ENCODE measurements at places on chromosomes 3 and 15. TPM values are rescaled to one million over a fixed set of nuclear protein-coding genes. Genes with fewer than 3 reads are reported as not detected.

The TGM5 gene
- 0.14 TPM for total RNA-seq

- DNase-seq = no peak
These were observed 3.1 kb downstream of the CD86 start for GRCh38 chr3:122058294-122058693.

- DNase-seq = peak; percentile 38
These were observed 110.5 kb upstream of the GAP43 start for GRCh38 chr3:115512565-115513415.

DNA sequence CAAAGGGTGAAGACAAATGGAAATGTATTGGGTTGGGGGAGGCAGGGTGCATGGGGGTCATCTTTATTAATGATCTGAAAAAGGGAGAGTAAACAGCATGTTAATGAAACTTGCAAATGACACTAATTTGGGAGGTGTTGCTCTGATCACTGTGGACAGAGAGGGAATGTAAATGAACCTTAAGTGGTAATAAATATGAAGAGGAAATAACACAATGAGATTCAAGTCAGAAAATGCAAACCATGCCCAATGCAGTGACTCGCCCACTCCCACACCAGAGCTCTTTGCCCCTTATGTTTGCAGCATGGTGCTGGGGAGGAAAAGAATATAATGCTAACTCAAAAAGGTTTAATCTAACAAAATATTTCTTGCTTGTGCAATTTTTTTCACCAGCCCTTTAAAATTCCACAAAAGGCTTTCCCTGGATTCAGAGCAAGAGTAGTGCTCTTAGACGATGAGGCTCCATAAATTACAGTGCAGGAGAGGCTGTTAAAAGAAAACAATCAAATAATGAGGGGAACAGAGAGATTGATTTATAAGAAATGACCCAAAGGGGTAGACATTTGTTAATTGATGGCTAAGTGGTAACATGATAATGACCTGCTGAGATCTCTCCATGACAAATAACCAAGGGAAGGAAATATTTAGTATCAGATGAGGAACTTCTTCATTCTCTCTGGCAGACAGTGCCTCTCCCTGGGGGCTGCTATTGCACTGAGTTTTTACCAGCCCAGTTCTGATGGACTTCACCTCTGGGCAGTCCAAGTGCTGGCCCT is 210.0 kb upstream of the PPP2R3A start:
- DNase-seq = no peak

The PLA2G4D gene
- not detected for total RNA-seq

- DNase-seq = no peak
These were observed 12.3 kb upstream of the KPNA4 start for GRCh38 chr3:160577556-160578195.

The EIF3J gene
- total RNA-seq = 43.4 TPM

The CACNA1D gene
- 0.05 TPM for total RNA-seq

GRCh38 chr3:119228373-119229145 is 12.1 kb downstream of the B4GALT4 start:
- DNase-seq = no peak

The WDR76 gene
- total RNA-seq = 36.0 TPM

GRCh38 chr15:61364871-61365270 is 135.8 kb upstream of the RORA start:
- no peak for DNase-seq

GRCh38 chr3:47705391-47705790 is 76.3 kb downstream of the SMARCC1 start:
- no peak for DNase-seq

DNA sequence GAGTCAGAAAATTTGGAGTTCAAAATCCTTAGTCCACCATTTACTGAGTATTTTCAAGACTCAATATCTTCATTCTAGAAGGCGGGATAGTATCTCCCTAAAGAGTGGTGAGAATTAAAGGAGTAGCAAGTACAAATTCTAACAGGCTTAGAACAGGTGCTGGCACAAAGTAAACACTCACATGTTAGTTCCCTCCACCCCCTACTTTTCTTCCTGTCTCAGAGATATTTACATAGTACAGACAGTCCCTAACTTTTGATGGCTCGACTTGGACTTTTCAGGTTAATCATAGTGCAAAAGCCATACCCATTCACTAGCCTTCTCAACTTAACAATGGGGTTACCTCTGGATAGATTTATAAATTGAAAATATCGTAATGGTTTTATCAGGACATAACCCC is 476.2 kb upstream of the RASGRP1 start:
- DNase-seq = no peak

DNA sequence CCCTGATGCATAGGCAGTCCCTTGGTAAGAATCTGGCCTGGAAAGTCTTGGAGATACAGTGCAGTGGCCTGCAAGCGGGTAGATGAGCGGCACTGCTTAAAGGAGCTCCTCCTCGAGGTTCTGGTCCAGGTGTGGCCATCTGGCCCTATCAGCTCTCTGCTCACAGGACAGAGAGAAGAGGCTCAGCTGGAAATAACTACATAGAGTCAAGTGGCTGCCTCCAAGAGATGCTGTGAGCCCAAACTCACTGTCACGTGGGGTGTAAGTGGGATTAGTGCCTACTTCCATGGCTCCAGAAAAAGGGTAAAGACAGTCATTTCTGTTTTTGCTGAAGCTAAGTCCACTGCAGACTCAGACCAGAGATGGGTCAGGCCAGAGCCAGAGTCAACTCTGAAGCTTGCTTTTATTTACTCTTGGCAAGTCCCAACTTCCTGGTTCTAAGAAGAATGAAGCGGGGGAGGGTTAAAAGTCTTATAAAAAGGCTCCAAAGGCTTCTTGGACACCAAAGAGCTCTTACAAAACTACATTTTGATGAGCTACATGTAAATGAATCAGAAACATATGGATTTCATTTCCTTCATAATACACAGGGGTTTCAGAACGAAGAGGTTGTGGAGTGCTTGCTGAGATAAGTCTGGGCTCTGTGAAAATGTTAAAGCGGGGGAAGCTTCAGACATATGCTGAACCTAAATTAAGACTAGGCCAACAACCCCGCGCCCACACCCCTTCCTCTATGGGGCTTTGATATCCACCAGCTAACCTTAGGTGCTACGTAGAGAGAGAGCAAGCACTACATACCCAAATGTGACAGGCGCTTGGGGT is 77.1 kb downstream of the PDZRN3 start:
- DNase-seq = no peak

DNA sequence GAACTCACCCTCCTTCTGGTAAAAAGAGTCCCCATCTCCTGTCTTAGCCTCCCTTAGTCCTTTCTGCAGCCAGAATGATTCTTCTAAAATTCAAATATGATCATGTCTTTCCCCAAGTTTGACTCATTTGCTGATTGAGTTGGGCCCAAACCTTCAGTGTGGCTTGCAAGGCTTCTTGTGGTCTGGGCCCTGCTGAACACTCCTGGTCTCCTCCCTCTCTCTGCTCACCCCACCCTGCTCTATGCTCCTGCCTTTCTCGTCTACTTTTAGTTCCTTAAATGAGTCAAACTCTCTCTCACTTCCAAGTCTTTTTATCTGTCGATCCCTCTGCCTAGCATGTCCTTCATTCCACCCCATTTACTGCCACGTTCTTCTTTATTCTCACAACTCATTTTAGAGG is 72.6 kb downstream of the CCR1 start:
- DNase-seq = no peak

- DNase-seq = peak; percentile 58
These were observed 410.5 kb upstream of the CADM2 start for GRCh38 chr3:84547971-84548970.

DNA sequence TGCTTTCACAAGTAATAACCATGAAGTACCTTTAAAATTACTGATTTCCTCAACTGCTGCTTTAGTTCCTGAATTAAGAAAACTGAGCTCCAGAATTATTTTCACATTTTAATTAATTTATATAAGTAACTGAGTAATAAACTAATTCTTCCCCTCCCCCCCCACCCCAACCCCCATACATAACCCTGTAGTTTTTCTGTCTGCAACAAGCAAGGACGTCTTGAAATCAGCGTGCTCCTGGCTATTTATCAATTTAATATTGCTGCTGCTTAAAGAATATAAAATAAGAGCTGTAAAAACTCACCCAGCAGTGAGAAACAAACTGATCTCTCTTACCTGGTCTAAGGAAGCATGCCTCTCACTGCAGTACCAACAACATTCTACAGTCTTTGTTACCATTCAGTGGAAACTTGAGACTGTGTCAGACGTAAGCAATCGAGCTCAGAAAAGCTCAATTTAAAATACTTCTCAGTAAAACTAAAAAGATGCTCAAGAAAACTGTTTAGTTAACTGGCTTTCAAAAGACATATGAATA is 121.0 kb downstream of the TFDP2 start:
- peak; percentile 79 for DNase-seq

DNA sequence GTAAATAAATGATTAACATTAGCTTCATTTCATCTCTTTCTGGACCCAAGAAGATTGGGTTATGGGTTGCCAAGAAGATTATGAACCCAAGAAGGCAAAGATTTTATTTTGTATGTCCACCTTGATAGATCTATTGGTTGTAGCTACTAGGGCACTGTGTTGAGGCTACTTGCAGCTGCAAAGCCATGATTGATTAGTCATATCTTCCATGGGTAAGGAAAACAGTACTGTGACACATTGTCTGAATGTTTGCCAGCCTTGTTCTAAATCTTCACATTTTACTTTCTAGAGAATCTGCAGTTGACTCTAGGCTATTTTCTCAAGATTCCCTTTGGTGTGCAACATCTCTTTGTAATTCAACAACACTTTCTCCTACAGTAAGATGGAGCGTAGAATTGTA is 229.2 kb upstream of the KCNH8 start:
- DNase-seq = no peak

GRCh38 chr15:68284616-68285258 is 7.2 kb downstream of the FEM1B start:
- no peak for DNase-seq

- no peak for DNase-seq
These were observed 17.9 kb downstream of the CD80 start for GRCh38 chr3:119541547-119541946.

- no peak for DNase-seq
These were observed 871.0 kb downstream of the OTOL1 start for GRCh38 chr3:162367429-162368260.

DNA sequence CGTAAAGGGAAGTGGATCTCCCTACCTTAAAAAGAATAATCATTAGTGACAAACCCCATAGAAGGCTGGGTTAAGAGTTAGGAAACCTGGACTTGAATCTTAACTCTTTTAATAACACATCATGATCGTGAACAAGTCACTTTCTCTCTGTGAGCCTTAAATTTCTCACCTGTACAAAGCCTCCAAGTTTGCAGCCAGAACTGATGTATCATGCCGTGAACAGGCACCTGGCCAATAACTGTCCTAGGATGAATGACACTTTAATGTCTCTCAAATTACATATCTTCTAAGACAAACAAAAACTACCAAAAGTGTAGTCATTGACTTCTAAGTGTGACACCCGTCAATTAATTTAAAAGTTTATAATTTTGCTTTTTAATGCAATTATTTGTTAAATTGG is 3.9 kb downstream of the UPK1B start:
- no peak for DNase-seq

The SEMA3F gene
- 3.5 TPM for total RNA-seq

The C2CD4B gene
- not detected for total RNA-seq

DNA sequence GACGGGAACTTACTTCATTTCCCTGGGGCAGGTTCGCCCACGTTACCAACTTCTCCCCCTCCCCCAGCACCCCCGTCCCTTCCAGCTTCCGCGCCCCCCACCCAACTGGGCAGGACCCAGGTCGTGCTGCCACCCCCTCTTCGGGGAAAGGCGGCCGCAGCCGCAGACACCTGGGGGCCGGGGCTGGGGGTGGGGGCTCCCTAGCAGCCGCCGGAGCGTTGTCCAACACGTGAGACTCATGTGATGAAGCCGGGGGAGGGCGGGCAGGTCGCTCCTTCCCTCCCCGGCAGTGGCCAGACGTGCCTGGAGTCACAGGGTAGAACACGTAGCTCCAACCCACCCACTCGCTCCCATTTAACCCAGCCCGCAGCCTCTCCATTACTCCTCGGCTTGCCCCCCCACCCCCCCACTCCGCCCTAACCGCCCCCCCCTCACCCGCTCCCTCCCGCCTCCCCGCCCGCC is 240 bp upstream of the BHLHE40 start:
- DNase-seq = peak; percentile 98

All from A172 (cell line).